Suprapubic skin (tissue), 4 donors: ENCODE measurements at places on chromosomes 4 and X. TPM values are rescaled to one million over a fixed set of nuclear protein-coding genes. Genes with fewer than 3 reads are reported as not detected.

DNA sequence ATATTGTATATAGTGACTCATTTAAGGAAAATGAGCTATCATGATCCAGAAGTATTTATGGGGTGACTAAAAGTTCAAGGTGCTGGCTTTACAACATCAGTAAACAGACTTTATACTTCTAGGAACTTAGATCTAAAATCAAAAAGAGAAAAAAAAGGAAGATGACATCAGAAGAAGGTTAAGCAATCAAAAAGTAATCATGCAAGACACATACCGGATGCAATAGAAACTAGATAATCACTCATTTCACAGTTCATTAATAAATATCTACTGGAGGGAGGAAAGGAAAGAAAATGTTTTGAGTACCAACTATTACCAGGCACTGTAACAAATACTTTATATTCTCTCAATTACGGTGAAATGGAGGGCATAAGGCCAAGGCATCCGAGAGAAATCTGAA lies 276.4 kb downstream of the SPRY1 start:
- DNase-seq: no peak

POU3F4 gene
- total RNA-seq: not detected

DNA sequence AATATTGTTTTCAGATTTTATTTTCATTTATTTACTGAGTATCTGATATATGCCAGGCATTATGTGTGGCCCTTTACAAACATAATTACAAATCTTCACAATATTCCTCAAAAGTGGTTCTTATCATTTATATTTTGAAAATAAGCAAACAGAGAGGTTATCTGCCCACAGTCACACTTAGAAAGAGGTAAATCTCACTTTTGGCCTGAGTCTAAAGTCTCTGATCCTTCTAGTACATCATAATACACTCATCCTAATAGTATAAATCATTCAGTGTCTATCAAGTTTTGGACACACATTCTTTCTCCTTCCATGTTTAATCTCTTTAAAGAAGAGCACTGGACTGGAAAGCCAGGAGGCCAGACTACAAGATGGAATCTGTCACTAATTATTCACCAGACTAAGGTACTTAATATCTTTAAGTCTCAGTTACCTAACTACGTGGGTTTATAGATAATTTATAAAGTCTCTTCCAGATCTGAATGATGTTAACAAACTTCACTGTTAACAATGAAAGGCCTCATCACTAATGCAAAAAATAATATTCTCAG lies 281.3 kb downstream of the PPP3CA start:
- no peak for DNase-seq

GRCh38 chr4:37068580-37068979 lies 176.0 kb upstream of the NWD2 start:
- DNase-seq: no peak
